ENCODE measurements at places on chromosomes 6 and 20.

- no peak for DNase-seq
These were observed 1.9 kb upstream of the IL22RA2 start for GRCh38 chr6:137175157-137175867.

DNA sequence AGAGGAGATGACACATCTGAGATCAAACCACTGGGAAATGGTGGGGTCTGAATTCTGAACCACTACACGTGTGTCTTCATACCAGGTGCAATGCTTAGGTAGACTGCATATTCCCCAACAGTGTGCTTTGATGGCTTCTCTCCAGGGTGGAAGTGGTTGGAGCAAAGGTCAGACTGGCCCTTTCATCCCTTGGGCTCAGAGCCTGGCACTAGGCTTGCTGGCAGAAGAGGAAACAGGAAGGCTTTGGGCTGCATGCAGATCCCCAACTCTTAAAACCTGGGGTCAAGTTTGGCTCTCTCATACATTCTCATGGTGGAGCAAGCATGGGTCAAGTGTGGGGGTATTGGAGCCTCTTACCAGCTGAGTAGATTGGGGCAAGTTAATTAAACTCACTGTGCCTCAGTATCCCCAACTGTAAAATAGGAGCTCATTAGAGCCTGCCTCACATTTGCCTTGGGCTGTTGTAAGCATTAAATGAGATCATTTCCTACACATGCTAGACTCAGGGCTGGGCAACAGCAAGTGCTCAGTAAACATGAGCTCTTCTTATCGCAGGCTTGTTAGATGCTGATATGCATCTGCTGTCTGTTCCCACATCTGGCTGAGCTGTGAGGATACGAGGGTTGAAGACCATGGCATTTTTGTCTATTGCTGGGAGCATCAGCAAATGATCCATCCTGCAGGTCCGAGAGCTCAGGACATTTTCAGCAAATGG, 51.6 kb upstream of the FAM83D start:
- no peak for DNase-seq

DNA sequence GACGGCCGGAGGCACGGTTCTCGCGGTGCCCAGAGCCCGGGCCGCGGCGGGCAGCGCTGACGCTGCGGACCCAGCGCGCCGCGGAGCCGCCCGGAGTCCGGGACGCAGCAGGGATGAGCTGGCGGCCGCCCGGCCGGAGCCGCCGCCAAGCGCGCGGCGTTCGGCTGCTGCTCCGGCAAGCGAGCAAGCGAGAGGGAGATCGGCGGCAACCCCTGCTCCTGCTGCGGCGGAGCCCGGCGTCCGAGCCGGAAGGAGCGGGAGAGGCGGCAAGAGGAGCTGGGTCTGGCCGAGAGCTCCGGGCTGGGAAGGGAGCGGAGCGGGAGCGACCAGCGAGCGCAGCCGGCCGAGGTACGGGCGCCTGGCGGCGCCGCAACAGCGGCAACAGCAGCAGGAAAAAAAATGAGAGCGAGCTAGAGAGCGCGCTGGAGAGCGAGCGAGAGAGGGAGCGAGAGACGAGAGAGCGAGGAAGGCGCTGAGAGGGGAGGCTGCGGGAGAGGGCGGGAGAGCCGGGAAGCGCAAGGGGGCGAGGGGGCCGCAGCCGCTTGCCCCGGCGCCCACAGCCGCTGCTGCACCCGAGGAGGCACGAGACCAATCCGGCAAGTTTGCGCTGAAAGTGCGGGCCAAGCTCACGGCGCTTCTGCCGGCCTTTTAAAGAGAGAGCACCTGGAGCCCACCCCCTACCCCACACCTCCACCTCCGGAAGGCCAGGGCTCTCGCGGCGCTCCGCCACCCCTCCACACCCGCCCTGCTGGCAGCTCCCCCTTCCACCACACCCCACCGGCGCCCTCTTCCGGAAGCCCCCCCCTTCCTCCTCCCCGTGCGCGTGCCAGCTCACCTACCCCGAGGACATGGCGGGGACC, 496 bp downstream of the GRM4 start:
- peak; percentile 20 for DNase-seq

DNA sequence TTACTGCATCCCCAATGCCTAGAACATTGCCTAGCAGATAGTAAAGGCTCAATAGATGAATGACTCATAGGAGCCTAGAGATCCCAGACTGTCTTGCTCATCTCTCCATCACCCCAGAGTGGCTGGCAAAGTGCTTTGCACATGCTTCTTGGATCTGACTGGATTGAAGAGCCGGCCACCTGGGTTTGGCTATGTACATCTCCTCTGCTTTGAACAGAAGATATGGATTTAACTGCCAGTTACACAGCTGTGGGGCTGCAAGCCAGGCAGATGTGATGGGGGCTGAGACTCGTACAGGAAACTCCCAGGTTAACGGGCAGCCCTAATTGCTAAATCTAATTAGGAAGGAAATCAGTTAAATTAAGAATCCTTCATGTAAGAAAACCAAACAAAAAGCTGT, 28.6 kb downstream of the MYLIP start:
- DNase-seq = no peak

DNA sequence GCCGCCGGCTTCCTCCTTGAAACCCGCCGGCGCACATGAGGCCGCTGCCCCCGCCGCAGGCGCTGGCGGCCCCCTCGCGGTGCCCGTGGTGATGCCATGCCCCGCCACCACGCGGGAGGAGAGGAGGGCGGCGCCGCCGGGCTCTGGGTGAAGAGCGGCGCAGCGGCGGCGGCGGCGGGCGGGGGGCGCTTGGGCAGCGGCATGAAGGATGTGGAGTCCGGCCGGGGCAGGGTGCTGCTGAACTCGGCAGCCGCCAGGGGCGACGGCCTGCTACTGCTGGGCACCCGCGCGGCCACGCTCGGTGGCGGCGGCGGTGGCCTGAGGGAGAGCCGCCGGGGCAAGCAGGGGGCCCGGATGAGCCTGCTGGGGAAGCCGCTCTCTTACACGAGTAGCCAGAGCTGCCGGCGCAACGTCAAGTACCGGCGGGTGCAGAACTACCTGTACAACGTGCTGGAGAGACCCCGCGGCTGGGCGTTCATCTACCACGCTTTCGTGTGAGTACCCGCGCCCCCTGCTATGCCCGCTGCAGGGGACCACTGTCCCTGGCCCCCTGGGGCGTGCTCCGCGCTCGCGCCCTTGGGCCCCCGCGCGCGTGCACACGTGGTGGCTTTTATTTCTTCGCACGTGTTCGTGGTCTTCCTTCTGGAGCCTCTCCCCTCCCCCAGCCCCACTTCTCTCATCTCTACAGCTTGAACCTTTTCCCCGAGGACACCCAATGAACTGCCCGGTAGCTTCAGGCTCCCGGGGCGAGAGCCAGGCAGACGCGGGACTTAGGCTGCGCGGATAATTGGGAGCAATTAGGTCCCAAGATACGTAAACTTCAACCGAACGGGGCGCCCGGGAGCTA, 453 bp downstream of the KCNQ5 start:
- no peak for DNase-seq

DNA sequence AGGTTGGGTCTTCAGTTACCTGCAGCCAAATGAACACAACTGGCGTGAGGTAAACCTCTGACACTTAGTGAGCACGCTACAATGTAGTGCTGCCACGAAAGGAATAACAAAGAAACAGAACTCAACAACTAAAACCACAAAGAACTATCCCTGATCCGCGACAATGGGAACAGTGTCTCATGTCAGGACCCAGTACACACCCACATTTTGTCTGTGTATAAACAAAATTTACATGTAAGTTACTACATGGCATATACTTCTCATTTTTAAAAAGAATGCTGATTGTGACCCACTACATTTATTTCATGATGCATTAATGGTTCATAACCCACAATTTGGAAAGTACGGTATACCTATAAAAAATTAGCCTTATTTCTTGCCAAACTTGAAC, 14.1 kb downstream of the FKBP1A start:
- no peak for DNase-seq

DNA sequence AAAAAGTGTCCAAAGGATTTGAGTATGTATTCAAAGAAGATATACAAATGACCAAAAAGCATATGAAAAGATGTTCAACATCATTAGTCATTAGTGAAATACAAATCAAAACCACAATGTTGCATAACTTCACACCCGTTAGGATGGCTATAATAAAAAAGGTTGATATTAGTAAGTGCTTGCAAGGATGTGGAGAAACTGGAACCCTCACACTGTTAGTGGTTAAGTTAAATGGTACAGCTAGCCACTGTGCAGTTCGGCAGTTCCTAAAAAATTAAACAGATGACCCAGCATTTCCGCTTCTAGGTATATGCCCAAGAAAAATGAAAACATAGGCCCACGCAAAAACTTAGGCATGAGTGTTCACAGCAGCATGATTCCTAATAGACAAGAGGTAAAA, 38.6 kb downstream of the IBTK start:
- DNase-seq = no peak

- no peak for DNase-seq
These were observed 18.3 kb upstream of the SEC63 start for GRCh38 chr6:107976155-107976783.

- no peak for DNase-seq
These were observed 87.0 kb upstream of the ADGRF1 start for GRCh38 chr6:47129129-47129528.

GRCh38 chr20:63161176-63161651, 54.7 kb downstream of the YTHDF1 start:
- no peak for DNase-seq

GRCh38 chr6:18510644-18511033, 123.5 kb downstream of the RNF144B start:
- no peak for DNase-seq

DNA sequence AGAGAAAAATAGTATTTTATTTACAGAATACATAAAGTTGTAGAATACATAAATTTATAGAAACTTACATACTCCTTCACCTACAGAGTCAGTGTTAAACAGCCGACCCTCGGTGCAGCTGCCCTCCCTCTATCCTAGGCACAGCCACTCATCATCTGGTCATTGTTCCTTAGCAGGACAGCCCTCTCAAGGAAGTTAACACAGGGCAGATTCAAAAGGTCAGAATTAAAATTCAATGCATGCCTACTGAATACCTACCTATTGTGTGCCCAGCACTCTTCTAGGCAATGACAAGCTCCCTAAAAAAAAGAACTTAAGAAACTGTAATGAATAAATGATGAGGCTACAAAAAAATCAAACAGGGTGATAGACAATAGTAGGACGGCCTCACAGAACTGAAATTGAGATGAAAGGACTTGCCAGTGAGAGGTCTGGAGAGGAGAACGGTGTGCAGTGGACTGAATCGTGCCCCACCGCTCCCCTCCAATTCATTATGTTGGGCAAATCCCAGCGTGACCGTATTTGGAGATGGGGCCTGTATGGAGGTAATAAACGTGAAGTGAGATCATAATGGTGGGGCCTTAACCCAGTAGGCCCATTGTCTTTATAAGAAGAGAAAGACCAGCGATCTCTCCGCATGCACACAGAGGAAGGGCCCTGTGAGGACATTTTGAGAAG, 326.0 kb downstream of the PACRG start:
- no peak for DNase-seq

- DNase-seq = no peak
These were observed 23.0 kb downstream of the ZNF217 start for GRCh38 chr20:53570446-53571276.

DNA sequence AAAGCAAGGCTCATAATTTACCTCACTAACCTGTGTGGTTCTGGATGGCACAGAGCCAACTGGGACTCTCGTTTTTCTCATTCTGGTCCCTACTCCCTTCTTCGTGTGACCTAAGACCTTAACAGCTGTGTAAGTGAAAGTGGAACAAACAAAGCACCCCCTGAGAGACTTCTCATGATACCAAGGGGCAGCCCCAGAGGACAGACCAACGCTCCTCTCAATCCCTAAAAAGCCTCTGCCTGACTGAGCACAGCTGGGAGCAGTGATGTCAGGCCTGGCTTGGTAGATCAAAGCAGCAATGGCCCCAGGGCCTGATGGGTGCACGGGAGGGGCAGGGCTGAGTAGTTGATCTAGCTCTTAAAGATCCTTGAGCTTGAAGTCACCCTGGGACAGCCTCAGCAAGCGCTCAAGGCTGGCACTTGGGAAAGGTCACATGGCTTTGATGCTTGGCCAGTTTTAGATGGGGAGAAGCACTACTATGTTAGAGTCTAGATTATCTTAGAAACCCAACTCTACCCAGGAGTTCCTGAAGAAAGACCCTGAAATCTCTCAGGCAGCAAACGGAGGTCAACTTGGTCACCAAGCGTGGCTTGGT, 16.2 kb upstream of the TGM2 start:
- DNase-seq = no peak

- DNase-seq = no peak
These were observed 11.7 kb downstream of the OSER1 start for GRCh38 chr20:44198872-44199271.
